ENCODE measurements at places on chromosomes 5 and 9. TPM values are rescaled to one million over a fixed set of nuclear protein-coding genes. Genes with fewer than 3 reads are reported as not detected.

The OR1J2 gene
- total RNA-seq = not detected

GRCh38 chr5:128965638-128966302, 482 bp downstream of the SLC27A6 start:
- DNase-seq = no peak

GRCh38 chr9:114083666-114084065, 5.6 kb upstream of the AMBP start:
- DNase-seq = no peak

DNA sequence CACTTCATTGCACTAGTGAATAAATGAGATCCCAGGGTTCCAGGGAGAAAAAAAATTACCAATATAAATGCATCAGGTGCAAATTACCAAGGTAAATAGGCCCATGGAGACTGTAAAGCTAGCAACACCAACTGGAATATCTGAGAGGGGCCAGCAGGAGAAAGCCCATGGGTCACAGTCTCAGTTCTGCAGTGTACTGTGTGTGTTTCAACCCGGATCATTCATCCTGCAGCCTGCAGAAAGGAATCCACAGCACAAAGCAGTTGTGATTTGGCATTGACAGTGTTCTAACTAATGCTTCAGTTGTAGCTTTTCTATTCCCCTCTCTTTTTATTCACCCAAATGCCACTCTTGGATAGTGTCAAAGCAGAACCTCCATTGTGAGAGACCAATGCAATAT, 171.0 kb downstream of the EFNA5 start:
- DNase-seq = no peak

The SPINK5 gene
- total RNA-seq = 0.91 TPM

GRCh38 chr9:114697951-114698351, 16.0 kb upstream of the TEX48 start:
- no peak for DNase-seq

- DNase-seq = no peak
These were observed 130.9 kb upstream of the SV2C start for GRCh38 chr5:75952291-75952690.

The AMBP gene
- total RNA-seq = 3.1 TPM

- no peak for DNase-seq
These were observed 75.0 kb upstream of the ICE1 start for GRCh38 chr5:5347442-5347841.

DNA sequence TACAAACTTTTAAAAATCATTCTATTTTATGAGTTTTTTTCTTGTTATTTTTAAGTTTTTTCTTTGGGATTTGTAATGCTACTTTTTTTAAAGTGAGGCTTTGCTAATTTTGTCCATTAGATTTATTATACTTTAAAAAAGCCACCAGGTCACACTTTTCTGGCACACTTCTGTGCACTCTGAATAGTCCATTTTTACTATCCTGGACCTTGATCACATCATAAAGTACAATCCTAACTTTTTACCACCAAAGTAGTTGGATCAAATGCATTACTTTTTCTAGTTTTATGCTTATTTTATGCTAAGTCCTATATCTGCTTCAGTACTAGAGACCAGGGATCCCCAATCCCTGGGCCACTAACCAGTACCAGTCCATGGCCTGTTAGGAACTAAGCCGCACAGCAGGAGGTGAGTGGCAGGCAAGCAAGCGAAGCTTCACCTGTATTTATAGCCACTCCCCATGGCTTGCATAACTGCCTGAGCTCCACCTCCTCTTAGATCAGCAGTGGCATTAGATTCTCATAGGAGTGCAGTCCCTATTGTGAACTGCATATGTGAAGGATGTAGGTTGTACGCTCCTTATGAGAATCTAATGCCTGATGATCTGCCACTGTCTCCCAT, 16.0 kb downstream of the FRRS1L start:
- DNase-seq = no peak

- DNase-seq = no peak
These were observed 543.0 kb downstream of the MAT2B start for GRCh38 chr5:164048359-164048926.

DNA sequence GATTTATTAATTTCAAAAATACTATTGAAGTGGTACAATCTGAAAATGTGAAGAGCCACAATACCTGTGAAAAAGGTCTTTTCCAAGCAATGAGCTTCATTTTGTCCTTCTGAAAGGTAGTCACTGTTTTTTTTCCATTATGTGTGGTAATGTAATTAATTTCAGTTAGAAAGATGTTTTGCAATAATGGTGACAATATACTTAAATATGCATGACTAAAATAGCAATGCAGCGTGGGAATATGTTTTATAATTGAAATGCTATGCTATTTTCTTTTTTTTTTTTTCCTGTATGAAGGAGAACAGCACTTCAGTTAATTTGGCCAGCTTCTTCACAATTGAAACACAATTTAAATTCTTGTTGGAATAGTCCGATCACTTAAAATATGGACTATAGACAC, 41.9 kb downstream of the NPR3 start:
- no peak for DNase-seq

- no peak for DNase-seq
These were observed 117.7 kb upstream of the ACTBL2 start for GRCh38 chr5:57600321-57600720.

DNA sequence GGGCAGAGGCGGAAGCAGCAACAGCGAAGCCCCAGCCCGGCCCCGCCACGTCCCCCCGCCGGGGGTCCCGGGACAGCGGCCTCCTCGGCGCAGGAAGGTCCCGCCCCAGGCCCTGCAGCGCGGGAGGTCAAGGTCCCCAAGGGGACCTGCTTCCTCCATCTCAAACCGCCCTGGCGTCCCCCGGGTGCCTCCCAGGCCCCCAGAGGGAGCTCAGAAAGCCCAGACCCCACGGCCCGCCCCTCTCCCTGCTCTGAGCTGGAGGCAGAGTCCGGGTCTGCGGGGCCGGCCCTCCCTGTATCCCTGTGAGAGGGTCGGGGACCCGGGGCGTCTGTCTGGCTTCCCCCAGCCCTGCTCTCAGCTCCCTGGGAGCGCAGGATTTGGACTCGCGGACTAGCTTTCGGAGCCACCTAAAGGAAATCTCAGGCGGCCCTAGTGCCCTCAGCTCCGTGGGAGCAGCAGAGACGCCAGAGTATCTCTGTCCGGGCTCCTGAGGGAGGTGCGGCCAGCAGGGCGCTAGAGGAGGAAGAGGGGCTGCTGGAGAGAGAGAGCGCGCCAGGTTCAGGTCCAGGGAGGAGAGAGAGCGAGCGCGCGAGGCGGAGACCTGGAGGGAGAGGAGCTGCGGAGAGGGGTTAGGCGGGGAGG, 30.7 kb downstream of the EXOC3 start:
- DNase-seq = no peak

The TDRD7 gene
- 21.0 TPM for total RNA-seq

DNA sequence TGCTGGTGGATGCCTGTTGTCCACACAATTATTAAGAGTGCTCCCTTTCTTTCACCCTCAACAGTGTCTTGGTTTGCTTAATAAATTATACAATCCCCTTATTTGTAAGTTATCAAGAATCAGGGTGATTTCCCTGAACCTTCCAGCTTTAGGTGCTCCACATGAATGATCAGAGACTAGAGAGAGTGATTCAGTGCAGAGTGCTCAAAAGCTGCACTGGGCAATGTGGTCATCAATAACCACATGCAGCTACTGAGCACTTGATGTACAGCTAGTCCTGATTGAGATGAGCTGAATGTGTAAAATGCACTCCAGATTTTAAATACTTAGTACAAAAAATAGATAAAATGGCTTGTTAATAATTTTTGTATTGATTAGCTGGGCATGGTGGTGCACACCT, 76.8 kb upstream of the TRIO start:
- DNase-seq = no peak

The CA9 gene
- 0.24 TPM for total RNA-seq

DNA sequence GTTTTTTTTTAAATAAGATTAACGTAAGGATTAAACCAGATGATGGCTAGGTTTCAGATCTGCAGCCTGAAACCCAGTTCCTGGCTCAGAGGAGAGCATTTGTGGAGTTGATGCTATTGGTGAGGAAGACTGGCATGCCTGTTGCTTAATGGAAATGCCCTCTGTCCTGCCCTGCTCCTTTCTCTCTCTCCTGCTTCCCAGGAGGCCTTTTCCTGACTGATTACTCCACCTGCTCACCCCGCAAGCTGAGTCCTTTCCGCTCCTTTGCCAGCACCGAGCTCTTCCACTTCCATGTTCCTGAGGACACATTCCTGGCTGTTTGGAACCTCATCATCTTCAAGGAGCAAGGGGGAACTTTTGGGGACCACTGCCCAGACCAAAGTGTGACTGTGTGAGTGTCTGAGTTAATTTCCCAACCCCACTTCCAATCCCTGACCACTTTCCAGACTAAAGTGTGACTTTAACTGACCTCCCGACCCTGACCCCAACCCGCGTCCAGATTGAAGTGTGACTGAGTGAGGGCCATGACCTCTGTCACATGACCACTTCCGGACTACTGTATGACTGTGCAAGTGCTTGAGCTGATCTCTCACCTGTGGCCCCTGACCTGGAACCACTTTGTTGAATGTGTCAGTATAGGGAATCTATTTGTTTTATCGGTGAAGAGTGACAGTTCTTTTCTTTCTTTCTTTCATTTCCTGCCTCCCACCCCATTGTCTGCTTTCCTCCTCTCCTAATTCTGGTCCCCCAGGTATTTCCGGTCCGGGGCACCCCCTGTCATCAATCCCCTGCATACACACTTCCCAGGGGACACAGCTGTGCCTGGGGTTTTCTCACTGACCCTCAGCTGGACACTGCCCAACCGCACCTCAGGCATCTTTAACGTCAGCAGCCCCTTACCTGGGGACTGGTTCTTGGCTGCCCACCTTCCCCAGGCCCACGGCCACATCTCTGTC, 5.5 kb downstream of the TMEM8B start:
- no peak for DNase-seq

DNA sequence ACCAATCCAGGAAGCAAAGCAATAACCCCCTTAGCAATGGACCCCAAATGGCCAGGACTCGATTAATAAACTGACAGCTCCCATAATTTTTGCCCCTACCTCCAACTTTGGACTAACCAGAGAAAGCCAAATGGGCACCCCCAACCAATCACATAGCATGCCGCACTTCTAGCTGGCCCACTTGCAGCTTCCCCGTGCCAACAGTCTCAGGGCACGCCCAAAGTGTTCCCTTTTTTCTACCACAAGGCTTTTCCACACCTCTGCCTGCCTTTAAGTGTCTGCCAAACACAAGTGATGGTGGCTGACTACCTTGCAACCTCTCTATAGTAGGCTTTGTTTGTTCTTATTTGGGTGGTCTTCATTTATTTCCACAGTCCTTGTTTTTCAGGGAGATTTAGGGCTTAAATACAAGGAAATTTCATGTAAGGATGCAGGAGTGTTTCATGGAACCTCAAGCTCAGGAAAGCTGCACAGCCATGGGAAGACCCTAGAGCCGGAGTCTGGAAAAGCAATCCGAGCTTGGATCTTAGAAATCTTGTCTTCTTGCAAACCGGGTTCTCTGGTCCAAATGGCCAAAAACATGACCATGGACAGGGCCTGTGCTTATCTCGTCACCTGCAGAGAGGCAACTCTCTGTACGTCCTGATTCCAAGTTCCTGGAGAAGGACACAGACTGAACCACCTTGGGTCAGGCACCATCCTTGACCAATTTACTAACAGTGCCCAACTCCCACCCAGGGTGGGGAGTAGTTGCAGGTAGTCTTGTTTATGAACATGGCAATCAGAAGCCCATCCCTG, 89.2 kb downstream of the THBS4 start:
- no peak for DNase-seq

- DNase-seq = no peak
These were observed 465.4 kb downstream of the RASEF start for GRCh38 chr9:82597241-82598203.

- no peak for DNase-seq
These were observed 89.5 kb upstream of the GRIA1 start for GRCh38 chr5:153400931-153401330.

- DNase-seq = no peak
These were observed 236.0 kb downstream of the CD180 start for GRCh38 chr5:66960369-66961137.

DNA sequence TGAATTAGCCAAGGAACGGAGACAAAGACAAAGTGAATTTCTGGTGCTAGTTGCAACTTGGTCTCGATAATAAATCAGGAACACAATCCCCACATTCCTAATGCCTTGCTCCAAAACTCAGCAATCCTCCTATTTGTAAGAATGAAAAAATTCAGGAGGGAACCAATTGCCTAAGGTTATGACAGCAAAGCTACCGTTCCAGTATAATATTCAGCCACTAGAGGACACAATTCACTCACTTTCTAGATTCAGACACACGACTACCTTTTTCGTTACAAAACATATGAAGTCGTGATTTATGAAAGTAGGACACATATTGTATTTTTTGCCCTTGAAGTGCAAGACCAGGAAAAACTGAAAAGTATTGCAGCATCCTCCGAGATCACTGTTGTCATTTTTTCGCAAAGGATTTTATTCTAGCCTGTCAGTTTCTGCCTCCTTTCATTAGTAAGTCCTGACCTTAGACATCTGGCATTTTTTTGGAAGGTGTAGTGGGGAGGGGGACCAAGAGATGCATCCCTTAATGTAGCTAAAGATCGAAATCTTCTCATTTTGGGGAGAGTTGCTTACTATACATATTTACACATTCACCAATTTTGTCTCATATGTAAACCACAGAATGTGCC, 133.1 kb downstream of the DOCK8 start:
- DNase-seq = no peak

The TMEM252 gene
- not detected for total RNA-seq

The F2RL2 gene
- total RNA-seq = not detected

GRCh38 chr5:172632346-172633092, 8.5 kb upstream of the NEURL1B start:
- DNase-seq = no peak

GRCh38 chr9:15104826-15105420, 194.7 kb upstream of the FREM1 start:
- DNase-seq = no peak

The DMRT2 gene
- 0.78 TPM for total RNA-seq

- DNase-seq = no peak
These were observed 422.6 kb upstream of the CD180 start for GRCh38 chr5:67619235-67619634.

DNA sequence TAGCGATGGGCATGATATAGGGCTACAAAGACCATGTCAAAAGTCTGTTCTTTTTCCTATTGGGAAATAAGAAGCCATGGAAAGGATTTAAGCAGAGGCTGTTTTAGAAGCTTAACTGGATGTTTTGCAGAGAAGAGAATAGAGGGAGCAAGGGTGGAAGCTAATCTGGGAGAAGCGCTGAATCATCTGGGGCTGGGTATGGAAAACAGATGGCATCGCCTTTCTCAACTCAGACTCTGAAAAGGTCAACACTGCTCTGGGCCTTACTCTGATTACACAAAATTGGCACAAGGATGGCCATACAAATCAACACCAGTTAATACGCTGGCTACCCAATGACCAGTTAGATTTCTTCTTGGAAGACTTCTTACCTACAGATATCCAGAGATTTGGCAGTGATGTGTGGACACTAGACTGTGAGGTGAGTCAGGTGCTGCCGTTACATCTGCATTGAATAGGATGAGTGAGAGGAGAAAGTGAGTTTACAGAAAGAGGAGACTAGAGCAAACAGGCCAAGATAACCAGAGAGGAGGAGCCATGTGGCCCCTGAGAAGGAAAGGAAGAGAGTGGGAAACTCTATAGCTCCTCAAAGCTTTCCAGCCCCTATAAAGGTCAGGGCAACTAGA, 6.2 kb upstream of the TCERG1 start:
- DNase-seq = no peak
